IPS DF 6.9 (cell line): ENCODE measurements at places on chromosomes 16 and 17.
A peak's percentile ranks its signal among the peaks of the same experiment; 100 is the strongest.

DNA sequence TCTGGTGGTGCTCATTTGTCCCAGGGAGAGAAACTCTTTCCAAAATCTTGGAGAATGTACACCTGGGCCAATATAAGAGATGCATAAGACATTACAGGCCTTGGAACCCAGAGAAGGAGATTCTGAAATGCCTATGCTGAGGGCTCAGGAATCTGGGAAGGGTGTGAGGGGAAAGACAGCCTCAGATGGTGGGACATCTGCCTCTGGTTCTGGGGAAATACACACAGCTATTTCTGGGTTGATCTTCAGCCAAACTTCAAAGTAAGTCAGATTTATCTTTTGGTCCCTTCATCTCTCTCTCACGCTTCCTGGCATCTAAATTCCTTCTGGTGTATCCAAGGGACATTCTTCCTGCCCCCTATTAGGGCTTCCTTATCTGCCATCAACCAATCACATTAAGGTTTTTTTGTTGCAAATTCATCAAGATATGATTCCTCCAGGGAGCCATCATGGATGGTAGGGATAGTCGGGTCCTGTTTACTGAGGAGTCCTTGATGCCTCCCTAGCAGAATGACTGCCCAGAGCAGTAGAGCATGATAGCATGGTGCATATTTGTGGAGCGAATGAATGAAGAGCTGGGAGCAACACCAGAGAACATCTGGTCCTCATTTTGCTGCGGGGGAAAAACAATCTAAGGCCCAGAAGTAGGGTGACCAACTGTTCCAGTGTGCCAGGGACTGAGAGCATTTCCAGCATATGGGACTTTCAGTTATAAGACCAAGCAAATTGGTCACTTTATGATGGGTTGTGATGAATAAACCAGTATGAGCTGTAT, 35.7 kb upstream of the DYNLL2 start:
- H3K36me3 ChIP-seq, result no peaks in the 10 kb centered on the region
- no peaks in the 10 kb centered on the region for H3K4me1 ChIP-seq
- no peak for DNase-seq
- no peak overlapping the region for H3K27ac ChIP-seq

DNA sequence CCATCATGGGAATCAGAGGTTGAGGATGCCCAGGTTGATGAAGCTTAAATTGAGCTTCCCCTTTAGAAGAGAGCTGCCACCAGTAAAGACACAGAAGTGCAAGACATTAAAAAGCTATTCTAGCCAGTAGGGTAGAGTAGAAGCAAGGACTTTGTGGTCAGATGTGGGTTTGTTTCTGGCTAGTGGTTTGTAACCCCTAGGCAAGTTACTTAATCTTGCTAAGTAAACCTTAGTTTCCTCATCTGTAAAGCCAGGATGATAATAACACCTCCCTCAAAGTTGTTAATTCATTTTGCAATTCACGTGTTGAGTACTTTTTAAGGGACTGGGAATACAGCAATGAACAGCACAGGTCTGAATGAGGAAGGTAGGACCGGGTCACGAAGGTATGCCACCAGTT, 3.6 kb downstream of the SNTB2 start:
- H3K36me3 ChIP-seq, result no peaks in the 10 kb centered on the region
- 0 out of 2 replicates have a peak, but pooled peaks cover 1% of the 10 kb centered on the region for H3K4me1 ChIP-seq
- H3K4me3 ChIP-seq, result no peak overlapping the region
- H3K27me3 ChIP-seq, result no peaks in the 10 kb centered on the region
- H3K27ac ChIP-seq, result no peak overlapping the region

DNA sequence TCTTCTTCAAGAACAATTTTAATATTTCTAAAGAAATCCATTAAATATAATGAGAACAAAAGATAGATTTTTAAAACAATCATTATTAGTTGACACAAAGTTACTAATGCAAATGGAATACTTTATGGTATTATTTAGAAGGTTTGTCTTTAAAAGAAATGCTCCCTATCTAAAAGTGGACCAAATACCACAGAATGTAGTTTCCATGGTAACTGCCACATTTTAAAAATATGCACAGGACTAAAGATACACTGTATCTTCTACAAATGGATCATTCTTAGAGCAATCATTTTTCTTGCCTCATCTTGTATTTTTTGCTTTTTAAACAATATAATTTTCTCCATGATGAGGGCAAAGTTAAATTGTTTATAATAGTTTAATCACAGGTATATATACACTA, 296.0 kb downstream of the CEP112 start:
- no peak for DNase-seq
- H3K27ac ChIP-seq, result no peak overlapping the region
- no peaks in the 10 kb centered on the region for H3K36me3 ChIP-seq
- no peaks in the 10 kb centered on the region for H3K27me3 ChIP-seq
- H3K4me1 ChIP-seq, result no peaks in the 10 kb centered on the region
- H3K4me3 ChIP-seq, result no peak overlapping the region

DNA sequence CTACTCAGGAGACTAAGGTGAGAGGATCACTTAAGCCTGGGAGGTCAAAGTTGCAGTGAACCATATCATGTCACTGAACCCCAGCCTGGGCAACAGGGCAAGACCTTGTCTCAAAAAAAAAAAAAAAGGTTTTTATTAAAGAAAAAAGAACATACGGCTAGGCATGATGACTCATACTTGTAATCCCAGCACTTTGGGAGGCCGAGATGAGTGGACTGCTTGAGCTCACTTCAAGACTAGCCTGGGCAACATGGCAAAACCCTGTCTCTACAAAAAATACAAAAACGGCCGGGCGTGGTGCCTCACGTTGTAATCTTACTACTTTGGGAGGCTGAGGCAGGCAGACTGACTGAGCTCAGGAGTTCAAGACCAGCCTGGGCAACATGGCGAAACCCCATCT, 38.4 kb downstream of the RANBP10 start:
- H3K4me1 ChIP-seq, result no peaks in the 10 kb centered on the region
- H3K4me3 ChIP-seq, result no peak overlapping the region
- no peaks in the 10 kb centered on the region for H3K27me3 ChIP-seq
- no peak for DNase-seq
- no peak overlapping the region for H3K27ac ChIP-seq

- H3K36me3 ChIP-seq, result no peaks in the 10 kb centered on the region
- no peak for DNase-seq
- no peaks in the 10 kb centered on the region for H3K27me3 ChIP-seq
- H3K4me3 ChIP-seq, result no peak overlapping the region
These were observed 9.0 kb downstream of the MOSMO start for GRCh38 chr16:22016927-22017326.

GRCh38 chr17:41785091-41785858, 1.2 kb downstream of the JUP start:
- no peak overlapping the region for H3K27ac ChIP-seq
- H3K4me1 ChIP-seq, result peaks cover 2% of the 10 kb centered on the region; the same call in 1 of the 2 replicates
- H3K27me3 ChIP-seq, result no peaks in the 10 kb centered on the region
- no peaks in the 10 kb centered on the region for H3K36me3 ChIP-seq
- no peak for DNase-seq
- peak overlapping the region; percentile 79; the same call in 1 of the 2 replicates for H3K4me3 ChIP-seq

GRCh38 chr17:41284546-41284945, 9.0 kb downstream of the KRTAP9-7 start:
- H3K27me3 ChIP-seq, result no peaks in the 10 kb centered on the region
- H3K4me1 ChIP-seq, result no peaks in the 10 kb centered on the region
- no peaks in the 10 kb centered on the region for H3K36me3 ChIP-seq
- no peak overlapping the region for H3K4me3 ChIP-seq
- DNase-seq, result no peak

DNA sequence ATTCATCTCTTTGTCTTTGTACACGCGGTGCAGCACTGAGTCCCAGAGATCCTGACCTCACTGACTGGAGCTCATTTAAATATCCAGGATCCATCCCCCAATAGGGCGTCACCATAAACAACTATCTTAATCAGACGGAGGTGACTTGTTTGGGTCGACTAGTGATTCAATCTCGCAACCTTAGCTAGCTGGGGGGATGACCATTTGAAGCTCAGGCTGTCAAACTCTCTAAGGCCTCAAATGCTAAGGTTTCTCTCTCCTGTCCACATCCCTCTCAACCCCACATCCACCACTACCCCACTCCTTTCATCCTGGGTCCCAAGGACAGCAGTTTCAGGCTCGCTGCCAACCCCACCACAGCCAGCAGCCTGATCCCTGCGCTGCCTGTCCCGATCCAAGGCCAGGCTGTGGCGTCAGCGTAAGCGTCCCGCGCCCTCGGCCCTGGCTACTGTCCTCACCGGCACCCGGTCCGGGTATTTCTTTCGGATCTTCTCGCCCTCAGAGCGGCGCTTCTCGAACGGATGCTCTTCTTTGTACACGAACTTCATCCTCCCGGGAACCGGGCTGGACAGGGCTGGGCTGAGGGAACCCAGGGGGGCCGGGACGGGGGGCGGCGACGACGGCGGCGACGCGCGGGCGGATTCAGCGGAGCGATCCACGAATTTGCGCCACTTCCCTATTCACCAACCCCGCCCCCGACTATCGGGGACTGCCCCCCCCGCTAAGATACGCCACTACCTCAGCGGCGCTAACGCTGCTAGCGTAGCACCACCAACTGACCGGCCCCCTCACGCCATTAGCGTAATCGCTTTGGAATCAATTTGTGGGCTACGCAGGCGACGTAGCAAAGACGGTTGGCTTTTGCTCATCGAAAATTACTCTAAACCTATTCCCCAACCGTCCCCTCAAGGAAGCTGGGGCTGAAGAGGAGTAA, at the start of gene GABARAP:
Gene GABARAP, minus strand, starts transcription at position 667 of the 934 bp plus-strand sequence. Its CDS starts 119 bp downstream, at position 548.
- peaks cover 4% of the 10 kb centered on the region; the same call in 1 of the 2 replicates for H3K36me3 ChIP-seq
- H3K27ac ChIP-seq, result no peak within 1 kb of the TSS
- H3K27me3 ChIP-seq, result no peaks in the 10 kb centered on the region
- H3K4me1 ChIP-seq, result no peaks in the 10 kb centered on the region; the same call in 1 of the 2 replicates

DNA sequence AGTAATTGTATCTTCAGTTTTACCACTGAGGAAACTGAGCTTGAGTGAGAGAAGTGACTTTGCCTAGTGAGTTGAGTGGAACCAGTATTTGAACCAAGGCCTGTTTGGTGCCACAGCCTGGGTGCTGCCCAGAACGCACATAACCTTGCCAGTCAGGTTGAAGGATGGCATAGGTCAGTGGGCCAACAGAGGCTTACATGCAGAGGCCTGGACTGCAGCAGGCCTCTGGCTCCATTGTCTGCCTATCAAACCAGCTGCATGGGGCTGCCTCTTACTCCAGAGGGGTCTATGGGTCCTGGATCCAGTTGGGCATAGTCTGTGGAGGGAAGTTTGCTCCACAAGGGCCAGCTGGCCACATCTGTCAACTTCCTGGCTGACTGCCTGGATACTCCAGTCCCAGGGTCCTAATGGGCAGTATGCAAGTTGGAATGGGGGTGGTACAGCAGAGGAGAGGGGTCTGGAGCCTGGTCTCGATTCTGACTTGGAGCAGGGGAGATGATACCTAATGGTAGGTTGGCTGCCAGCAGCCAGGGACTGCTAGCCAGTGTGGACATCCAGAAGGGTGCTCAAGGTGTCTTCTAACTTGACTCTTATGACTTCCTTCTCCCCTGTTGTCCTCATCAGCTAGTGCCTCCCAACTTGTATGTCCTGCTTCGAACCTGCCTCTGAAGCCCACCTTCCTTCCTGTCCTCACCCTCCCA, 11.1 kb upstream of the RNF112 start:
- H3K4me1 ChIP-seq, result peaks cover 3% of the 10 kb centered on the region; the same call in 1 of the 2 replicates
- no peaks in the 10 kb centered on the region for H3K36me3 ChIP-seq
- H3K4me3 ChIP-seq, result no peak overlapping the region
- no peak overlapping the region for H3K27ac ChIP-seq

DNA sequence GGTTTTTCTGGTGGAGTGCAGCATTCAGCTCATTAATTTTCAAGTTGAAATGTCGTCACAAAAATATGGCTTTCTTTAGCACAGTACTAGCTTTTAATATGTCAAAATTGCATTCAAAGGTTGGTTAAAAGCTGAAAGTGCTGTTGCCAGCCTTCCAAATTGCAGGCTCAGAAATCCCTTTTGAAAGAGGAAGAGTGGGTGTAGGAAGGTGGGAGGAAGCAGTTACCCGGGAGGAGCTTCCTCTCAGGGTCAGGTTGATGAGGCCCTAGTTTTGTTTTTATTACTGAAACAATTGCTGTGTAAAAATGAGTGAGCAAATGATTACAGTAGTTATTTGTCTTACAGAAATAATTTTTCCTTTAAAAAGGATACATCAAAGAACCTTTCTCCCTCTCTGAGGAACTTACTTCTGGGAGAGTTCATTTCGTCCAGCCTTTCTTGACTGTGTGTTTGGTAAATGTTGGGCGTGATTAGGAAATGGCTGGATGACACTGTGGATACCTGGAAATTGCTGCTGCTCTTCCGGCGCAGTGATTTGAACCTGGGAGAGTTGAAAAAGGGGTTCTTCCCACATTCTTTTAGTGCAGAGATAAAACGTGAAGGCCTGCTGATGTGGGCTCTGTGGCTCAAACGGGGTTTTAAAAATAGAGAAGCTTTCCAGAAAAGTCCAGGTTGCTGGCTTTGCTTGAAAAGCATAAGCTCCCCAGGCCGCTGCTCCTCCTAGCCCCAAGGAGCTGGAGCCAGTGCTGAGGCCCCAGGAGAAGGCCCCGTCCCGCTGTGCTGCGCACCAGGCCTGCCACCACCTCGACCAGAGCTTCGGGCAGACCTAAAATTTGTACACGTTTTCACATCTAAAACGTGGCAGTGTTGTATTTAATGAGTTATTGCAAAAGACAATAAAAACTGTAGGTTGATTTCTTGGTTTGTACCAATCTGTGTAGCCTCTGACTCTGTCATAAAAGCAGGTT, 41.7 kb downstream of the SEC14L1 start:
- no peak overlapping the region for H3K27ac ChIP-seq
- H3K4me3 ChIP-seq, result no peak overlapping the region
- no peaks in the 10 kb centered on the region for H3K27me3 ChIP-seq
- no peak for DNase-seq
- 0 out of 2 replicates have a peak, but pooled peaks cover 1% of the 10 kb centered on the region for H3K4me1 ChIP-seq

DNA sequence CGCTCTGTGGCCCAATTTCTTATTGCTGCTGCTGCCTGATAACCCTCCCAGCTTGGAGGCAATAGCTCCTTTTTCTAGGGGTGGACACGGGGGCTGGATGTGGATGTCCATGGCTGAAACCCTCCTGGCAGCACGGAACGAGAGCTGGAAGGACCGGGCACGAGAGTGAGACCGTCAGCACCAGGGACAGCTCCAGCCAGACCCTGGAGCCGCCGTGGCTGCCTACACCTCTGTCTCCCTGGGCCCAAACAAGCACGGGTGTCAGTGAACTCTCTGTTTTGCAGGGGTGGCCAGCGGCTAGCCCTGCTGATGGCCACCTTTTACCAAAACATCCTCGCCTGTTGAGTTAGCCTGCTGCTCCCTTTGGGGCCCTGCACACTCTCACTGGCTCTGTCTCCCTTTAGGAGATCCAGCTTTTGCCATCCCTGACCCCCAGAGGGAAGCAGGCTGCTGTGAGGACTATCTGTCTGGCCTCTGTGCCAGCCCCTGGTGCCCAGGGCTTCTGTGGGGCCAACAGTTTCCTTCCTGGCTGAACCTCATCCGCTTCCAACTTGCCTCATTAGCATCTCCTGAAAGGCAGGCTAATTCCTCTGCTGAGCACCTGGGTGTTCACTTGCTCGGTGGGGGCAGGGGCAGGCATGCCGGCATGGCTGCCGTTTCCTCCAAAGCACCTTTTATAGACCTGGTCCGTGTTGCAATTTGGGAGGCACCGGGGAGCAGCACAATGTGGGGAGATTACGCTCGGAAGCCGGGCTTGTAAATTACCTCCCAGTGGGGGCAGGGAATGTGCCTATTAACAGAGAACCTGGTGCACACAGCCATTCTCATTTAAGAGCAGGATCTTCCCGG, 118.1 kb downstream of the ENGASE start:
- H3K27me3 ChIP-seq, result no peaks in the 10 kb centered on the region
- H3K27ac ChIP-seq, result no peak overlapping the region
- peaks cover 10% of the 10 kb centered on the region for H3K4me1 ChIP-seq
- no peak overlapping the region for H3K4me3 ChIP-seq

GRCh38 chr16:67173808-67174705, 3.7 kb downstream of the NOL3 start:
- peaks cover 2% of the 10 kb centered on the region; the same call in 1 of the 2 replicates for H3K4me1 ChIP-seq
- DNase-seq, result no peak
- no peak overlapping the region for H3K27ac ChIP-seq
- no peaks in the 10 kb centered on the region for H3K36me3 ChIP-seq
- peak overlapping the region; percentile 22; the same call in 1 of the 2 replicates for H3K4me3 ChIP-seq
